ENCODE measurements at places on chromosomes 1 and 21.

DNA sequence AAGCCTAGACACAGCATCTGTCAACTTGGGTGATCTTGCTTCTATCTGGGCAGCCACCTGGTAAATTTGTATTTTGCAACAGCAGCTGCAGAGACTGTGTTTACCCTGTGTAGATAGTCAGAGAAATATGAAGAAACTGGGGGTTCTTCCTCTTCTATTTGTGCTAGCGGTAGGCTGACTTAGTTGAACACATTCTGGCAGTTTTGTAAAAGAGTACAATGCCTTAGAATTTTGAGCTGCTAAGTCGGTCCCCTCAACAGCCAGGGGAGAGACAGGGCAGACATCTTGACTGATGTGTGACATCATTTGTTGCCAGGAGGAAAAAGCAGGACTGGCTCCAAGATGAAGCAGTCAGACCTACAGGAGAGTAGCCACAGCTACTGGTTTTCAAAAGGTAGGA, 53.7 kb downstream of the KCNJ6 start:
- no peak for DNase-seq

DNA sequence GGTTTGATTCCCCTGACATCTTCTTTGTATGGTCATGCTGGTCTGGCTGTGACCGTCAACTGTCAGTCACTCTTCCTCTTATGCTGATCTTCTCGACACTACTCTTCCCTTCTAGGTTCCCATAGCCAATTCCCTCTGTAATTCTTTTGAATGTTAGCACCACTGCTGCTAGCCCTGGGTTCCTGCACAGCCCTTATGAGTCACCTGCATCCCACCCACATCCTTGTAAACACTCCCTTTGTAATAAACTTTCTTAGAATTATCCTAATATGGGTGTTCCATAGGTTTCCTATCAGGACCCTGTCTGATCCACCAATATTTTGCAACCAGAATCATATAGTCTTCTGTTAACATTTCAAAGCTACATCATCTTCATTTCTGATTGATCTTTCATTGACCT, 37.1 kb downstream of the JUN start:
- no peak for DNase-seq

GRCh38 chr21:25970254-25970930, 200.2 kb downstream of the APP start:
- no peak for DNase-seq

DNA sequence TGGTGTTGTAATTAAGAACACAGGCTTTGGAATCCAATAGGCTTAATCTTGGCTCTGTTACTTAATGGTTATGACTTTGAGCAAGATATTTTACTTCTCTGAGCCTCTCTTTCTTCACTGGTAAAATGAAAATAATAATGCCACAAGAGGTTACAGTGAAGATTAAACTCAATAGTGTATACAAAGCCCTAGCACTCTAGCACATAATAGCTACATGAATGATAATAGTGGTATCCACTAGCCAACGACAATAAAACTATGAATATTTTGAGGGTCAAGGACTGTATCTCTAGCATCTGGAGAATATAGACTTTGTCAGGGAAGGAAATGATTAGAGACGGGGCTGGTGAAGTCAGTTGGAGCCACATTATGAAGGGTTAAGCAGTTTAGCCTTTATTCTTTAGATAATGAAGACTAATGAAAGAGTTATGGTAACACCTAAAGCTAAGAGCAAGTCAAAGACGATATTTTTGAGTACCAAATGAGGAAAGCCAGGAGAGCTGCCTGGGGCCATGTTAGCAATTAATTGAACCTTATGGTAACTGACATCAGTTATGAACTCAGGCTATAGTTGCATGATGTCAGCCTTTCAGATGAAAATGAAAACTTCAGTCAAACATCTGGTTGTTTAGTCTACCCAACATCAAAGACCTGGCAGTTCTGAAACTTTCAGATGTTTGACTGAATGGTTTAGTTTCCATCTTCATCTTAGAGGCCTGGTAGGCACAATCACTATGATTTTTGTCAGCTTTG, 32.8 kb upstream of the RNF11 start:
- no peak for DNase-seq

DNA sequence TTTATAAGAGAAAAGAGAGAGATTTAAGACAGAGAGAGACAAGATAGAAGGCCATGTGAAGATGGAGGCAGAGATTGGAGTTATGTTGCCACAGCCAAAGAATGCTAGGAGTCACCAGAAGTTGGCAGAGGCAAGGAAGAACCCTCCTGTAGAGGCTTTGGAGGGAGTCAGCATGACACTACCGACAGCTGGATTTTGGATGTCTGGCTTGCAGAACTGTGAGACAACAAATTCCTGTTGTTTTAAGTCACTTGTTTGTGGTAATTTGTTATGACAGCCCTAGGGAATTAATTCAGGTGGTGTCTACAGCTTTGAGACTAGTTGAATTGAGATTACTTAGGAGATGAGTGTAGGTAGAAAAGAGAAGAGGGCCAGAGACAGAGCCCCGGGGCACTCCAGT, 158.5 kb downstream of the DNM3 start:
- no peak for DNase-seq

DNA sequence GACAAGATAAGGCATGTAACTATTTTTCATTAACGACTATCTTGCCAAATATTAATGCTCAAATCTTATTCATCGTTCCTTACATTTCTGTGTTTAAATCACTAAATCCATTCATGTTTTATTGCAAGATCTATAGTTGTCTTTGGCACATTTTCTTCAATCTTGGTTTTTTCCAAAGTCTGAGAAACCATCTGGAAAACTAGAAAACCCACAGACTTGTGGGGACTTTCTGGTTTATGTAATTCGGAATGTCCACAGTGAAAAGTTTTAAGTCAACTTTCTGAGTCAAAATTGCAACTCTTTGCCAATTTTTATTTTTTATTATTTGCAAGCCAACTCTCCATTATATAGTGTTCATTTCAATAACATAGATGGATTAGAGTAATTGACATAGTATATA, 520.8 kb upstream of the ADAMTS5 start:
- DNase-seq: no peak

- DNase-seq: no peak
Observed at GRCh38 chr1:204094856-204095634, 22.1 kb downstream of the SOX13 start.

- no peak for DNase-seq
Observed at GRCh38 chr1:39431927-39432326, 59.5 kb upstream of the BMP8A start.

DNA sequence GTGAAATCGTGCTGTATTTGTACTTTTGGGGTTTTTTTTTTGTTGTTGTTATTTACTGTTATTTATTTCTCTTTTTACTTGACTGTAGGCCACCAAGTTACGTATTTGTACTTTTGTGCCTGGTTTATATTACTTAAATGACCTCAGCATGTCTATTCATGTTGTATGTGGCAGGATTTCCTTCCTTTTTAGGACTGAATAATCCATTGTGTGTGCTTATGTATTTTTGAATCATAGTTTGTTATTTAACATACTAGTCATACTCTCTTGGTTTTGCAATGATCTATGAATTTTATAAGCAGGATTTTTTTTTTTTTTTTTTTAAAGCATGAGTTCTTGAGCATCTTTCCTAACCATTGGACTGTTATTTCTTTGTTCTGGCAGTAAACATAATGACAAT, 51.2 kb downstream of the RNF2 start:
- DNase-seq: no peak

- no peak for DNase-seq
Observed at GRCh38 chr1:24536391-24536840, 19.5 kb upstream of the NCMAP start.

- DNase-seq: no peak
Observed at GRCh38 chr1:39434797-39435395, 56.5 kb upstream of the BMP8A start.

DNA sequence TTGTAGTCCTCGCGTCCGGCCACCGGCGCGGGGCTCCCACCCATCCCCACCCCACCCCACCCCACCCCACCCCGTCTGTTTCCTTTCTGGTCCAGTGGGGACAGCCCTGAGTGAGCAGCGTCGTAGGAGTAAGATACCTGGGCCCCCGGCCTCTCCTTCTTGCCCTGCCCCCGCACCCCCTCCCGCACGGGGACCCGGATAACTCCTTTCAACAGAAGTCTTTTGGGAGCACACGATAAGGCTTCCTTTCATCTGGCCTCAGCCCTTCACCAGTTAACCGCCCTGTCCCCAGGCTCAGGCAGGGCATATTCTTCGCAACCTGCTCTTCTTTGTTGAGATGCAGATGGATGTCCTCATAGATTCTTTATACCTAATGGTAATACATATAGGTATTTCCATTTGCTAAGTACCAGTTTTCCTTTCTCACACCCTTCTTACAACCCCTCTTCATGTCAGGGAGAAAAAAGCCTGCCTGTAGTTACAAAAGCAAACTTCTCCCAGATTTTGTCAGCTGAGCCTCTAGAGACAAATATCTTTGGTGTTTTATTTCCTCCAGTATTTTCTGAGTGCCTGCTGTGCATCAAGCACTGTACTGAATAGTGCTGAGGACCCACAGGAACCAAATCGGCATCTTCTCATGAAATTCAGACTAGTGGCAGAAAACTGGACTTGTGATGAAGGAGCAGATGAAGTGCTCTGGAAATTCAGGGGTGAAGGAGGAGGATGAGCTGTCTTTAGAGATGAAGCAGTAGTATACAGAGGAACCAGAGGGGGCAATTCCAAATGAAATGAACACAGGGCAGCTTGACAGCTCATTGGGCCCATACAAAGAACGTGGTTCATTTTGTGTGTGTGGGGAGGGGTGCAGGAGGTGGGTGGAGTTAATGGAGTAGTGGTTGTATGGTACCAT, 33.6 kb downstream of the SLC2A1 start:
- DNase-seq: no peak

GRCh38 chr1:44693900-44694299, 19.4 kb downstream of the ARMH1 start:
- DNase-seq: no peak

GRCh38 chr1:194024659-194025058, 838.2 kb upstream of the B3GALT2 start:
- DNase-seq: no peak

GRCh38 chr1:82564333-82564732, 763.6 kb downstream of the ADGRL2 start:
- no peak for DNase-seq

GRCh38 chr1:104132382-104132973, 382.8 kb downstream of the AMY1C start:
- no peak for DNase-seq

GRCh38 chr21:32603131-32603530, 9.0 kb downstream of the CFAP298 start:
- no peak for DNase-seq

GRCh38 chr1:200526709-200527612, 93.6 kb downstream of the KIF14 start:
- DNase-seq: peak; percentile 10

- DNase-seq: peak; percentile 17
Observed at GRCh38 chr1:56404561-56405030, 174.8 kb downstream of the PLPP3 start.

DNA sequence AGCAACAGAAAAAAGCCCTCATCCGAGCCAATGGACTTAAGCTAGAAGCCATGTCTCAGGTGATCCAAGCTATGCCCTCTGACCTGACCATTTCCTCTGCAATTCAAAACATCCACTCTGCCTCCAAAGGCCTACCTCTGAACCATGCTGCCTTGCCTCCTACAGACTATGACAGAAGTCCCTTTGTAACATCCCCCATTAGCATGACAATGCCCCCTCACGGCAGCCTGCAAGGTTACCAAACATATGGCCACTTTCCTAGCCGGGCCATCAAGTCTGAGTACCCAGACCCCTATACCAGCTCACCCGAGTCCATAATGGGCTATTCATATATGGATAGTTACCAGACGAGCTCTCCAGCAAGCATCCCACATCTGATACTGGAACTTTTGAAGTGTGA, 20.7 kb downstream of the NR5A2 start:
- no peak for DNase-seq

DNA sequence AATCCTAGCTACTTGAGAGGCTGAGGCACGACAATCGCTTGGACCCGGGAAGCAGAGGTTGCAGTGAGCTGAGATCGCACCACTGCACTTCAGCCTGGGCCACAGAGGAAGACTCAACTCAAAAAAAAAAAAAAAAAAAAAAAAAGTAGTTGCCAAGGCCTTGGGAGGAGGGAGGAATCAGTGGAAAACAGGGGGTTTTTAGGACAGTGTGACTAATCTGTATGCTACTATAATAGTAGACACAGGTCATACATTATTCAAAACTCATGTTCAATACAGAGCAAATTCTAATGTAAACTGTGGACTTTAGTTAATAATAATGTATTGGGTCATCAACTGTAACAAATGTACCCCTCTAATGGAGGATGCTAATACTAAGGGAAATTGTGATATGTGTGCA, 51.7 kb upstream of the CTPS1 start:
- DNase-seq: no peak
